ENCODE measurements at places on chromosomes 11 and 22.

- no peak for DNase-seq
Observed at GRCh38 chr22:32752816-32753520, 48.5 kb upstream of the TIMP3 start.

GRCh38 chr11:64223001-64223651 lies 2.9 kb downstream of the TRPT1 start:
- DNase-seq = no peak

- no peak for DNase-seq
Observed at GRCh38 chr11:110455718-110456117, 26.0 kb downstream of the FDX1 start.

DNA sequence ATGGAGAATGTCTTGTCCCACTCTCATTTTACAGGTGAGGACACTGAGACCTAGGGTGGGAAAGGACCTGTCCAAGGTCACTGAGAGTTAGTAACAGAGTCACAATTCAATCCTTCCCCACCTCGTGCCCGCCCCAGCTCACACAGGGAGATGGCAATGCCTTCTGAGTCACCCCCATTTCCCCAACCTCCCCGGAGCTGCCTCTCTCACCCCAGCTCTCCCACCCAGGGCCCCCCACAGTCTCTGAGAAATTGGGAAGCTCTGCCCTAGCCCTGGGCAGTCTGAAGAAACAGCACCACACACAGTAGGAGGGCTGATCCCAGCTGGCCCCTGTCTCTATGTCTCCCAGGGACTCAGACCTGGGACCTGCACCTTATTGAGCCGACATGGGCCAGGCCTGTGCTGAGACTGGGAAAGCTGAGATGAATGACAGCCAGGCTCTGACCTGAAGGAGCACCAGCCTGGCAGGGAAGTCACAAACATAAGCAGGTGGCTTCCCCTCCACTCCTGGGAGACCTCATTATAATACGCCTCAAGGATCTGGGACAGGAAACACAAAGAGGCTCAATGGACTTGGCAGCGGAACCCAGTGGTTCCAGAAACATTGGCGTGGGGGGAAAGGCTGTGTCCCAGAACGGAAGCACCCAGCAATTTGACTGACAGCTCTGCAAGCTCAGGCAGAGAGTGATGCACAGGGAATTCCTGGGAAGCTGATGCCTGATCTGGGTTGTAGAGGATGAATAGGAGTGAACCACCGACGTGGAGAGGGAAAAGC lies 51.0 kb downstream of the CD6 start:
- DNase-seq = no peak

GRCh38 chr11:46903846-46904245 lies 14.5 kb downstream of the LRP4 start:
- DNase-seq = peak; percentile 98

DNA sequence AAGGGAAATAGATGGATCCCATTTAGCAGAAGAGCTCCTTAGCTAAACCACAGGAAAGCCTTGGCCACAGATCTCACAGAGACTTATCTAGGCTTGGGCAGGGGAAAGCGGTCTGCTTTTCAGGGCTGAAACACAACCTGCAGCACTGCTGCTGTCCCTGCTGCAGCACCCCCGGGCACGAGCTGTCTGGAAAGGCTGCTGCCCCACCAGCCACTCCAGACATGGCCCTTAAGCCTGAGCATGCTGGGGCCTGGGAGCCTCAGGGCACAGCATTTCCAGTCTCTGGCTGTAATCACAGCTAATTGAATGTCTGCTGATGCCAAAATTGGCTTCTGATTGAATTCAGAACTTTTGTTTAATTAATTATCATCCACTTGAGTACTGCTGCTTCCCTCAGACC lies 115.0 kb downstream of the TMPRSS5 start:
- DNase-seq = no peak

- DNase-seq = peak; percentile 71
Observed at GRCh38 chr11:15074206-15075161, 1.1 kb downstream of the CALCB start.

DNA sequence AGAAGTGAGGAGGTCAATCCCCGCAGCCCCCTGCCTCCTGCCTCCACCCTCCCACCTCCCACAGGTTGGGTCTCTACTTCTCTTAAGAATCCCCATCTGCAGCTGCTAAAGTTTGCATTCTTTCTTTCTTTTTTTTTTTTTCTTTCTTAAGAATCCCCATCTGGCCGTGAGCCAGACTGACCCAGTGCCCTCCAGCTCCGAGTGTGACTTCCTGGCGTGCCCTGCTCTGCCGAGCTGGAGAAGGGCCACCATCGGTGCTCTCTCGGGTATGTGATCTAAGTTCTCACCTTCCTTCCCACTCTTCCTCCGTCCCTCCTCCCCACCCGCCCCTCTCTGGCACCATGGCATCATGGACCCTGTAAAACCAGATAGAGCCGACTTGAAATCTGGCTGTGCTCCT lies 66.7 kb upstream of the LMO1 start:
- DNase-seq = no peak

DNA sequence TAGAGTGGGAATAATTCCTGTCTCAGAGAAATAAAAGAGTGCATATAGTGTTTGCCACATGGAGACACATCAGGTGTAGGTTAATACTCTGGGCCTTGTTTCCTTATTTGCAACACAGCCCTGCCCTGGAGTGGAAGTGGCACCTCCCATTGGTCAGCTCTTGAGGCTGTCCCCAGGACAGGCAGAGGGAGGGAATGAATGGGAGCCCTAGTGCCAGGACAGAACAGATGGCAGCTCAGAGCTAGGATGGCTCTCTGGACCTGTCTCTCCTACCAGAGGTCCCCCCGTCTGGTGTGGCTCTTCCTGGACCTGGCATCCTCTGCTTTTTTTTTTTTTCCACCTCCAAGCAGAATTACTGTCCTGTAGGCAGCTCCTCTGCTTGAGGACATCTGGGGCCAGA lies 35.6 kb downstream of the LIMK2 start:
- no peak for DNase-seq

DNA sequence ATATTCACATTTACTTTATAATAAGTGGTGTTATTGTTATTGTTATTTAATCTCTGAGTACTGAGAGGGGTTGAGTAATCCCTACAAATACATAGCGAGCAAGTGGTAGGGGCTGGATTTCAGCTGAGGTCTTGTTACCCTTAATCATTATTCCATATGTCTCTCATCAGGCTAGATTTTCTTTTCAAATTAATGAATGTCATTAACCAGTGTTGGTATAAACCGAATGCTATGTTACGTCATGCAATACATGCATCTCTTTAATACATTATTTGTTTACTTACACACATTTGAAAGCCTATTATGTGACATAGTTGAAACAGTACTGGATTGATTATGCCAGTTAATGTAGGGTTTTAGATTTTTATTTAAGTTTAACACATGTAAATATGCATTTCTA lies 18.9 kb downstream of the PDGFD start:
- no peak for DNase-seq

DNA sequence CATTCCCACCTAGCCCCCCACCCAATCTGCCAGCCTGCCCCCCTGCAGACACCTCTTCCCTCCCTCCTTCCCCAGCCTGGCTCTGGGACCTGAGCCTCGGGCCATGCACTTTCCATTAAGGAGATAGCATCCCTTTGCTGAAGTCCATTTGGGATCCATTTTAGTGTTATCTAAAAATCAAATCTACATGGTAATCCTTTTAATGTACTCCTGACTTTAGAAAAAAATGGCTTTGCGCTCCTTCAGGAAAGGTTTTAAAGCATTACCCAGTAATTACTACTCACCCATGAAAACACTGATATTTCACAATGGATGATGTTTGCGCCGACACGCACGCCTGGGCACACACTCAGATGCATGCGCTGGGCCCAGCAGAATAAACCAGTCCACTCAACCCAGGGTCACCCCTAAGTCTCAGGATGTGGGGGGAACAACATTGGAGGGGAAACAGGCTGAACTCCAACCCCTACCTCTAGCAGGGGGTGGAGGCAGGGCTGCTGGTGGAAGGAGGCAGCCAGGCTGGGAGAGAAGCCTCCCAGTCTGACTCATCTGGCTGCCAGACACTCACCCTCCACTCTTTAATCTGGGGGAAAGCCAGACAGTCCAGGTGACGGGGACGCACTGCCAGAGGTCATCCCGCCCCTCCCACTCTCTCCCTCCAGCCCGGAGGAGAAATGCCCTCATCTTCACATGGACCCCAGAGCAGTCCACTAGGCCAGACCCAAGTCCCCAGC lies 29.8 kb downstream of the LMO1 start:
- DNase-seq = no peak

DNA sequence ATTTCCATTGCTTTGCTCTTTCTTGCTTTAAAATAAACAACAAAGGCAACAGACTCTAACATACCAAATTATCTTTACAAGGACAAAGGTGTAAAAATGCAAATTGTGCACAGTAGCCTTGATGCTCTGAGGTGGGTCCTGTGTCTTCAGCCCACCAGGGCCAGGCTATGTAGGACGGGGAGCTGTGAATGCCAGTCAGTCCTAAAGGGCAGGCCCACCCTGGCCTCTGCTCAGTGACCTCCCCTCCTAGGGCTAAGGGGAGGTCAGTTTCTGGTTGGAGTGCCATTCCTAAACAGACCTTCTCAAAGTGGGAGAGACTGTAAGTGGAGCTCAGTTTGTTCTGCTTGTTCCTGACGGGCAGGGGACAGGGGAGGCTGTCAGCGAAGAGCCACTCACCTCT lies 78.0 kb upstream of the SUSD2 start:
- DNase-seq = no peak

- no peak for DNase-seq
Observed at GRCh38 chr22:39171623-39172264, 19.3 kb upstream of the CBX7 start.

- DNase-seq = no peak
Observed at GRCh38 chr11:74069146-74070046, 60.5 kb upstream of the UCP3 start.

GRCh38 chr11:14644226-14645014 lies 816 bp downstream of the PDE3B start:
- DNase-seq = peak; percentile 22

DNA sequence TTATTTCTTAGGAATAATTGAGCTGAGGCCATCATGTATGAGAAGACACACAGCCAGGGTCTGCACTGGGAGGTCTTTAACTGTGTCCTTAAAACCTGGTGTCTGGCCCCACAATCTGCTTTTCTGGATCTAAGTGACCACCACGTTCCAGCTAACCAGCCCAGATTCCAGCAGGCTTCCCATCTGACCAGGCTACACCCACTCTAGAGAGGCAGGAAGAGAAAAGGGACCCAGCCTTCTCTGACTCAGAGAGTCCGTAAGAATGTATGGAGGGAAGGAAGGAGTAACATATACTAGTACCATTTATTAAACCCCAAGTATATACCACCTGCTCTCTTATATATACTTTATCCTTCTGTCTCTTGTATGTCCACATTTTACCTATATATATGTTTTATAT lies 80.1 kb downstream of the LDLRAD3 start:
- no peak for DNase-seq

GRCh38 chr11:14764579-14765527 lies 121.2 kb downstream of the PDE3B start:
- DNase-seq = no peak

GRCh38 chr11:59223611-59224010 lies 10.9 kb upstream of the MPEG1 start:
- DNase-seq = no peak

DNA sequence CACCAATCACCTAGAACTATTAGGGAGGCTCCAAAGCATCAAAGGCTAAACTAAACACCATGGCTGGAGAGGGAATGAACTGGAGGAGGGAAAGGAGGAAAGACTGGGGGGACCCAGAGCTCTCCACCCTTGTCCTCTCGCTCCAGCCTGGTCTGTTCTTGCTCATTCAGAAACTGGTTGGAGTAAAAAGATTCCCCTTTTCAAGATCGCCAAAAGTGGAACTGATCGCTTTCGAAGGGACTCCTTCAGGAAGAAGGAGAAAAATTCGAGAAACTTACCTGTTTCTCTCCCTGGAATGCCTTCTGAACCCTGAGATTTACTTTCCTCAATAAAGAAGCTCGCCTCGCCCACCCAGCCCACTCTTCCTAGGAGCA lies 46.9 kb downstream of the OR4D9 start:
- no peak for DNase-seq

- DNase-seq = no peak
Observed at GRCh38 chr22:37493979-37494378, 7.8 kb upstream of the MFNG start.

GRCh38 chr11:57500926-57501325 lies 14.6 kb downstream of the SLC43A1 start:
- DNase-seq = no peak

Data from substantia nigra (tissue), 51 donors.